Stimulated activated CD4-positive, alpha-beta T cell treated with anti-CD3 and anti-CD28 coated beads, Interleukin-1b, Interleukin-23, amount 100 ng/mL, for 48 hours (primary cell): ENCODE measurements at places on chromosomes 7 and 10.

DNA sequence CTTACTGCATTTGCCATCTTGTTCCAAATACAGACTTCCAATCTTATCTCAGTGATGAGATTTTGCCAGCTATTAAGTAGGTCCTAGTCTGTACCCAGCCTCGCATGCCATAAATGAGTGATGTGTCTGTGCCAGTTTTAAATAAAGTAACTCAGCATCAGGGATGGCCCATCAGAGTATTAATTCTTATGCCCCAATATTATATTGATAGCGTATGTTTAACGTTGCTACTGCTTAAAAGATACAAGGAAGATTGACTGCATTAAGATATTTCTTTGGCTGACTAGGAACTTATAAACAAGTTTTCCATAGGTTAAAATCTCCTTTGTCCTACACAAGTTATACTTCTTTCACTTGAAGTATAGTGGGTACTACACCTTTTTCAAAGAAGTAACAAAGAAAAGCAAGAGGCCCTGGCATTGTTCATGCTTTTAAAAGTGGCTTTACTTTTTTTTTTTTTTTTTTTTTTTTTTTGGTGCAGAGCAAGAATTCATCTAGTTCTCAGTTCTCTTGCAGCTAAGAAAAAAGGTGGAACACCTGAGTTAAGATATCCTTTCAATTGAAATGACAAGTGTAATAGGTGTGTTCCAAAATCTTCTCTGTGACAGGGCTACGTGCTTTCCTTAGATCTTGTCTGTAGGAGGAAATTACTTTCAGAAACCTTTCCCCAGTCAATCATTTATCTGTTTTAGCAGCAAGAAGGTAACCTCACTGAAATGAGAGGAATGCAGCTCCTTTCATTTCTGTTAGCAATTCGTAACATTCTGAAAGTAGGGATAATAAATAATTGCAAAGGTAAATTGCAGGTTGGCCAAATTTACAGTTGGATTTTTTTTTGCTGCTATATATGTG lies 245.0 kb downstream of the CELF2 start:
- no peak for DNase-seq

- DNase-seq, result no peak
These were observed 236.3 kb downstream of the SDK1 start for GRCh38 chr7:3537210-3537875.

- no peak for DNase-seq
These were observed 19.2 kb downstream of the RBM17 start for GRCh38 chr10:6108072-6108471.

- no peak for DNase-seq
These were observed 791.4 kb downstream of the PCDH15 start for GRCh38 chr10:54009672-54010071.

DNA sequence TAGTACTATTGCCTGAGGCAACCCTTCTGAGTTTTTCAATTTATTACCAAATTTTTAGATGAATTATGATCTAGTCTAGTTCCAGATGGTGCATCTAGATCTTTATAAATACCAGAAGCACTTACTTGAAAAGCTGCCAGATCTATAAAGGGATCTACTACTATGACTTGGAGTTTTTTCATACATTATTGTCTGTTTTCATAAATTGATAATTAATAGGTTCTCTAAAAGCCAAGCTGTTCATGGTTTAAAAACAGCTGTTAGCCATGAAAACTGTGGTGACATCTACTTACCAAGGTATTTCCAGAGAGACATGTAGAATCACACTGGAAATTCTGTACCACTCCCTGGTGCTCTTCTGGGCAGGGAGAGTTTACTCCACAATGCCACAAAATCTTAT lies 786.5 kb upstream of the C7orf33 start:
- DNase-seq, result no peak
